Activated CD4-positive, alpha-beta T cell treated with anti-CD3 and anti-CD28 coated beads for 36 hours (primary cell): ENCODE measurements at places on chromosomes 1 and 21.

DNA sequence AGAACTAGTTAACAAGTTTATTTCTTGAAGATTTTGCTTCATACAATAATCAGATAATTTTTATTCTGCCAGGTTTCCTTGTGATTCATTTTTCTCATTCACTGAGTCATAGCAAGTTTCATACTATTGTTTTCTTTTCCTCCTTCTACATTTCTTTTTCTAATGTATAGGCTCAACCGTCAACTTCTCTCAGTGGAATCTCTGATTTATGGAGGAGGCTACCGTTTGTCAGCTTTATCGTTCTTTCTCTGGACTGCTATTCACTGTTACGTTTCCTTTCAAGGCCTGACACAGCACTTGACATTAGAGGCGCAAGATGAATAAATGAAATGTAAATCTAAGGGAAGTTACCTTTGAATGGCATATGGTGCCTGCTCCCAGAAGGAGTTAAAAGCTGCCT, 284.3 kb upstream of the NR5A2 start:
- no peak for DNase-seq
- no peak overlapping the region for H3K27ac ChIP-seq
- peaks cover 13% of the 10 kb centered on the region for H3K27me3 ChIP-seq
- no peaks in the 10 kb centered on the region for H3K4me1 ChIP-seq

GRCh38 chr1:85611425-85611824, 30.9 kb downstream of the CCN1 start:
- no peaks in the 10 kb centered on the region for H3K4me1 ChIP-seq
- no peaks in the 10 kb centered on the region for H3K36me3 ChIP-seq
- H3K4me3 ChIP-seq = no peak overlapping the region
- no peak overlapping the region for H3K27ac ChIP-seq

DNA sequence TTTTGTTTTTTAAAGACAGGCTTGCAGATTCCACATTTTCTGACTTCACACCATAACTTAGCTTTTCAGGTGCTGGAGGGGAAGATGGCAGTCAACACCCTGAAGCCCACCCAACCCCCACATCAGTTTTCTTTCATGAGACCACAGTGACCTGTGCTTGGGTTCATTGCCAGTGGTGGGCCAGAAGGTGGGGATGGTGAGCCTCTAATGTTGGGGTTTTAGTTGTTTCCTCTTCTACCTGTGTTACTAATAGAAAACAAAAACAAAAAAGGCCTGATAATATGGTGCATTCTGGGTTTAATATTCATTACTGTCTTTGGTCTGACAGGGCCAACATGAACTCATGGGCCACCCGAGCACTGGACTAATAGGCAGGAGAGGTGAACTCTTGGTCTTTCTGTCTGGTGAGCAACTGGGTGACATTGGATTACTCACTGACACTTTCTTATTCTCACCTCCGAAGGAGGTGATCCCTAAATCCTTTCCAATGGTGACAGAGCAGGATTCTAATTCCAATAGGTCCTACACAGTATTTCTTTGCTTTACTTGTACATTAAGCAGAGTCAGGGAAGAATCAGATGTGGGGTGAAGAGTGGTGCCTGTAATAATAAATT, 132.8 kb downstream of the CLIC6 start:
- H3K4me3 ChIP-seq = no peak overlapping the region
- peaks cover 67% of the 10 kb centered on the region for H3K36me3 ChIP-seq
- DNase-seq = no peak

DNA sequence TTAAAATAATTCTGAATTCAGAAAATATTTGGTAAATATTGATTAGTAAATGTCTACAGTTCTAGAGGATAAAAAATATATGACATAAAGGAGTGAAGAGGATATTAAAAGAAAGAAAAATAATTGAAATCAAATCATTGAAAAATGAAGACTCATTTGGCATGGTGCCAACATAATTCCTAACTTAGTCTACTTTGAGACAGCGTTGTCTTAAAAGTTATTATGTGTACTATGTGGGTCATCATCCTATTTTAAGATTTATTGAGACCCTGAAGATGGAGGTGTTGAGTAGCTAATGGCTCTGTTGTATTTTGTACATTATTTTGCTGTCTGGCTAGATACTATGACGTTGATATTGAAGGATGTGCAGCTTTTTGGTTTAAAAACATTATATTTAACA, 156.7 kb upstream of the PTGFR start:
- H3K36me3 ChIP-seq = no peaks in the 10 kb centered on the region
- H3K4me1 ChIP-seq = no peaks in the 10 kb centered on the region
- no peak overlapping the region for H3K4me3 ChIP-seq
- H3K27ac ChIP-seq = no peak overlapping the region

DNA sequence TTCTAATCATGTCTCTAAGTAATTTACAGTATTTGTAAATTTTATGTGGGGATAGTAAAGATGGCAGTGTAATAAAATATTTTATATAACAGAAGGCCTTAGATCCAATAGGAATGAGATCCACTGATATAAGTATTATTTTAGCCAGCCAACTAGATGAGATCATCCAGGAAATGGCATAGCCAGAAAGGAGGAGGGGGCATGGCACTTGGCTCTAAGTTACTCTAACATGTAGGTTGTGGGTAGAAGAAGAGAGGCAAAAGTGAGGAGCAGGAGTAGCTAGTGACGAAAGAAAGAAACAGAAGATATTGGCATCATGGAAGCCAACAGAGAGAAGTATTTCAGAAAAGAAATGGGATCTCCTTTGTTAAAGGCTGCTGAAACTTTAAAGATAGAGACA, 426.1 kb downstream of the PTPRC start:
- H3K4me1 ChIP-seq = peaks cover 4% of the 10 kb centered on the region
- H3K4me3 ChIP-seq = no peak overlapping the region
- no peaks in the 10 kb centered on the region for H3K36me3 ChIP-seq

DNA sequence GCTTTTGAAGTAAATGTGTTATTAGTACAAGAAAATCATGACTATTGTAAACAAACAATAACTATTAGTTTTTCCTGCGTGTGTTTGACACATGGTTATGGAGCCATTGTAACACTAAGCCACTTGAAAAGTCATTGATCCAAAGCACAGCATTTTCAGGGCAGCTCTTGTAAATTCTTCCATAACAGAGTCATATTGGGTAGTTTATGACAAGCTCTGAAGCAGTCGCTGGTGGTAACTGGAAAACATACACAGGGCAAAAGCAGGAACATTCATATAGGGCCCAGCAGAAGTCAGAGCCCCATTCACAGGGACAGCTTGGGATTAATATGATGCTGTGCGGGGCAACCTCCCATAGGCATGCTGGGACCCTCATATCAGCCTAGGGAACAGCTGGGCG, 483.2 kb upstream of the PTBP2 start:
- no peaks in the 10 kb centered on the region for H3K27me3 ChIP-seq
- no peak for DNase-seq
- H3K36me3 ChIP-seq = no peaks in the 10 kb centered on the region
- H3K4me3 ChIP-seq = no peak overlapping the region
- H3K27ac ChIP-seq = no peak overlapping the region
- no peaks in the 10 kb centered on the region for H3K4me1 ChIP-seq

DNA sequence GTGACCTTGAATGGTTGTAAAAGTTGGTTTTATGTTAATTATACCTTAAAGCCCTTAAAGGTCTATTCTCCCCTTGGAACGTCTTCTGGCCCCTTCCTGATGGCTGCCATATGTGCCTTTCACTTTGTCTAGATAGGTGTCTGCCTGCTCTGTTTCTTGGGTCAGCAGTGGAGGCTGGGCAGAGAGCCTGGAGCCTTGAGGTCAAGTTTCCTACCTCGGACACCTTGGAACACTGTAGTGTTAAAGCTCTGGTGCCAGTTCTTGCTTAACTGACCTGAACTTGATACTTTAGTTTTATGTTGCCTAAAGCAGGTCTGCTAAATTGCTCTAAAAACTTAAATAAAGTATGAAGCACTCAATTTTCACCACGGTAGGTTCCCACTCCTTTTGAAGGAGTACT, 86.5 kb downstream of the CDC14A start:
- no peak overlapping the region for H3K4me3 ChIP-seq
- no peaks in the 10 kb centered on the region for H3K27me3 ChIP-seq
- H3K4me1 ChIP-seq = peaks cover 74% of the 10 kb centered on the region
- peak overlapping the region; percentile 79 for H3K27ac ChIP-seq

GRCh38 chr1:246798606-246799496, 74.6 kb downstream of the SCCPDH start:
- no peak for DNase-seq
- no peaks in the 10 kb centered on the region for H3K36me3 ChIP-seq
- no peaks in the 10 kb centered on the region for H3K27me3 ChIP-seq
- H3K4me3 ChIP-seq = no peak overlapping the region
- H3K4me1 ChIP-seq = no peaks in the 10 kb centered on the region

- no peak for DNase-seq
- H3K4me3 ChIP-seq = peak overlapping the region; percentile 89
- peaks cover 14% of the 10 kb centered on the region for H3K4me1 ChIP-seq
- H3K27me3 ChIP-seq = no peaks in the 10 kb centered on the region
- peaks cover 30% of the 10 kb centered on the region for H3K36me3 ChIP-seq
Observed at GRCh38 chr21:36059823-36060158, 535 bp downstream of the SETD4 start.

- peak; percentile 82 for DNase-seq
- peaks cover 5% of the 10 kb centered on the region for H3K4me1 ChIP-seq
- H3K4me3 ChIP-seq = no peak overlapping the region
Observed at GRCh38 chr1:42913426-42914091, 45.1 kb downstream of the SLC2A1 start.

DNA sequence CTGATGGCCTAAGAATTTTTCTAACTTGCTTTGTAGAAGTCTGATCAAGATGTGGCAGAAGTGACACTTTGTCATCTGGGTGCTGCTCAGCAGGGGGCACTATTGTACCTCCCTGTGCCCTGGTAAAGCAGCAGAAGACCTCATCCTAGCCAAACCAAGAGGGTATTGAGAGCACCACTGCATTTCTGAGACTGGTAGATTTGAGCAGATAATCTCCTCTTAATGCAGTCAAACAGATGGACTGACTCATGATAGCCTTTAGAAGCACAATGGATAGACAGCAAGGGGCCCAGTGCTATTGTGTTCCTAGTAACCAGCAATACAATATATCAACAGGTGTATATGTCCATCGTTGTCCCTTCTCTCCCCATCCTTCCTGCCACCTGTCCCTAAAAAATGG, 5.7 kb downstream of the TPM3 start:
- no peak overlapping the region for H3K4me3 ChIP-seq
- H3K27me3 ChIP-seq = no peaks in the 10 kb centered on the region
- H3K27ac ChIP-seq = no peak overlapping the region
- peaks cover 15% of the 10 kb centered on the region for H3K36me3 ChIP-seq
- H3K4me1 ChIP-seq = peaks cover 11% of the 10 kb centered on the region

- DNase-seq = no peak
- no peaks in the 10 kb centered on the region for H3K27me3 ChIP-seq
- H3K36me3 ChIP-seq = peaks cover 8% of the 10 kb centered on the region
- no peak overlapping the region for H3K27ac ChIP-seq
- peaks cover 61% of the 10 kb centered on the region for H3K4me1 ChIP-seq
Observed at GRCh38 chr1:230102046-230102445, 35.0 kb downstream of the GALNT2 start.

DNA sequence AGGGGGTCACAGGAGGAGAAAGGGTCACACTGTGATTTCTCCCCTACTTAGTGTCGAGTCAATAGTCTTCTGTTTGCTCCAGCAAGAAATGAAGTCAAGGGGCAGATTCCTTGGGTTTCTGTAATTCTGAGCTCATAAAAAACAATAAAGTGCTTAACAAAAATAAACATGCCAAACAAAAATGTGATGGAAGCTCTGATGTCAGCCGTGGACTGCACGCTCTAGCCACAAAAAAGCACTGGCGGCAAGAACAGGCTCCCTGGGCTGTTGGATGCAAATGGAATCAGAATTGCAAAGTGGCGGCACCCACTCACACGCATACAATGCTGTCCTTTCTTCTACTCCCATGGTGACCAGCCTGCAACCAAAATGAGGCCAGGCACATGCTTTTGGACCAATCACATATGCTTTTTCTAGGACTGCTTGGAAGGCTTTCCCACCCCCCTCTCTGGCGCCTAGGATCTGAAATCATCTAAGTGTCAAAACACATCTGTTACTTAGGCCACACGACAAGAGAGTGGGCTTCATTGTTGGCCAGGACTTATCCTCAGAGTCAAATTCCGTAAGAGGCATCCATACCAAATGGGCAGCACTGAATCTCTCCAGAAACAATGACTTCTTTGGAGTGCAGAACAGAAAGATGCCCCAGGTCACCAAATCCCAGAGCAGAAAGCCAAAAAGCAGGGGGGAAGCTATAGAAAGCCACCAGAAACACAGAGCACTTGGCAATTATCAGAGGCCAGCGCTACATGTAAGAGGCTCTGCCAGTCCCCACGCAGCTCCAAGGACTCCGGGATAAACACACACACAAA, 9.2 kb downstream of the C1orf198 start:
- H3K4me3 ChIP-seq = no peak overlapping the region
- peaks cover 16% of the 10 kb centered on the region for H3K4me1 ChIP-seq
- no peaks in the 10 kb centered on the region for H3K27me3 ChIP-seq
- DNase-seq = no peak

- H3K36me3 ChIP-seq = peaks cover 68% of the 10 kb centered on the region
- peak overlapping the region; percentile 66 for H3K4me3 ChIP-seq
- peaks cover 49% of the 10 kb centered on the region for H3K4me1 ChIP-seq
- DNase-seq = peak; percentile 77
- peak overlapping the region; percentile 92 for H3K27ac ChIP-seq
Observed at GRCh38 chr1:1217621-1218523, 3.9 kb upstream of the TNFRSF4 start.

DNA sequence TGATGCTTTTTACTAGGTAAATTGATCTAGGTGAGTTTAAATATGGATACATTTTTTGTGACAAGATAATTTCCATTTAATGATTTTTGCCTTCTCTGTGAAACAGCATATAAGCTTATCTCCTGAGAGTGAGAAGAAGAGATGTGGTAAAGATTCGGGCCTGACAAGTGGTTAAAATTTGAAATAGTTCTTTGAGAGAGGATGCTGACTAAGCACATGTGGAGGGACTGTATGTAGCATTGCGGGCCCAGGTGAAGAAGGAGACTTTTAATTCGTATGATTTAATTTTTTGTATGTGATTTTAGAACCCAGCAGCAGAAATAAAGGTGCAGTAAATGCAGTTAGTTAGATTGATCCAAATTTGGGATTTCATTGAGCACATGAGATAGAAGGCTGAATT, 51.9 kb downstream of the RPRD2 start:
- no peak for DNase-seq
- no peak overlapping the region for H3K27ac ChIP-seq
- H3K27me3 ChIP-seq = no peaks in the 10 kb centered on the region
- peaks cover 53% of the 10 kb centered on the region for H3K4me1 ChIP-seq

GRCh38 chr1:98493469-98493868, 168.1 kb upstream of the SNX7 start:
- H3K4me3 ChIP-seq = no peak overlapping the region
- H3K4me1 ChIP-seq = no peaks in the 10 kb centered on the region
- no peaks in the 10 kb centered on the region for H3K27me3 ChIP-seq
- no peaks in the 10 kb centered on the region for H3K36me3 ChIP-seq
- no peak for DNase-seq
- H3K27ac ChIP-seq = no peak overlapping the region
